Pulmonary artery endothelial cell (primary cell): ENCODE measurements at places on chromosomes 4 and X.

DNA sequence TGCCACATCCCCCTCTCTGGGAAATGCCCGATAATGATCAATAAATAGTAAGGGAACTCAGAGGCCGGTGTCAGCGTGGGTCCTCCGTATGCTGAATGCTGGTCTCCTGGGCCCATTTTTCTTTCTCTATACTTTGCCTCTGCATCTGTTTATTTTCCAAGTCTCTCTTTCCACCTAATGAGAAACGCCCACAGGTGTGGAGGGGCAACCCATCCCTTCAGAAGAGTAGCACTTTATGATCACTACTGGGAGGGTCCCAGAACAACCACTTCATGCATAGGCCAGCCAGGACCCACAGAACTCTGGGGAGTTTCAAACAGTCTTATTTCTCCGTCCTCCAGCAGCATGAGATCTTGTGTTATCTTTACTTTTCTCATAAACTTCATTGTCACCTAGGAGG is 100.1 kb downstream of the CEP44 start:
- DNase-seq = no peak

- DNase-seq = no peak
Observed at GRCh38 chrX:97743014-97743413, 859.3 kb downstream of the RPA4 start.

GRCh38 chr4:123777373-123777772 is 380.8 kb downstream of the SPRY1 start:
- no peak for DNase-seq

GRCh38 chr4:1547856-1548826 is 136.0 kb downstream of the FAM53A start:
- peak; percentile 80 for DNase-seq

- DNase-seq = no peak
Observed at GRCh38 chrX:20397587-20397986, 130.9 kb upstream of the RPS6KA3 start.

DNA sequence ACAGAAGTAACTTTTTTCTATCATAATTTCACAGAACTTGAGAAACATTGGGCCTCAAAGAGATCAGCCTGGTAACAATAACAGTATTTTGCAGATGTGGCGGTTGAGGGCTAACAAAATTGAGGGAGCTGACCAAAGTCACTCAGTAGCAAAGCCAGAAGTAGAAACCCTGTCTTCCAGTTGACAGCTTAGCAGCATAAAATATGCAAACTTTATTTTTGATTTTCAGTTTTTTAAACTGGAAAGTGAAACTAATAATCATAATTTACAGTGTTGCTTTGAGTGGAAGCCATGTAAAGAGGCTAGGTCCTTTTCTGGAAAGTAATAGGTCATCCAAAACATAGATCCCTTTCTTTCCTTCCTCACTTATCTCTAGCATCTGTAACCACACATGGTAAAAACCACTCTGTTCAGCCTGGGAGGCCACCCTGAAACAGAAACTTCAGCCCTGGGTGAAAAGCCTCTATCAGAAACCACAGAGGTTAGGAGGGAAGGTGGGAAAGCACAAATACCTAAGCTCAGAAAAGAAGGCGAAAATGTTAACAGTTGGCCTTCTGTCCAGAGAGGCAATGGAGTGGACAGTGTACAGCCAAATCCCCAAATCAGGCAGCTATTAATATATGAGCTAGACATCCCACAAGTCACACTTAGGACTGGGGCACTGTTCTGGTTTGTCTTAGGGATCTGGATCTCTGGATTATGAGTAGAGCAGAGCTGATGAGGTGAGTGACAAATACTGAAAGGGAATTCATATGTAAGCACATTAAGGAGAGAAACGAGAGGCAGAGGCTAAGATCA is 61.1 kb upstream of the ARSJ start:
- DNase-seq = no peak

DNA sequence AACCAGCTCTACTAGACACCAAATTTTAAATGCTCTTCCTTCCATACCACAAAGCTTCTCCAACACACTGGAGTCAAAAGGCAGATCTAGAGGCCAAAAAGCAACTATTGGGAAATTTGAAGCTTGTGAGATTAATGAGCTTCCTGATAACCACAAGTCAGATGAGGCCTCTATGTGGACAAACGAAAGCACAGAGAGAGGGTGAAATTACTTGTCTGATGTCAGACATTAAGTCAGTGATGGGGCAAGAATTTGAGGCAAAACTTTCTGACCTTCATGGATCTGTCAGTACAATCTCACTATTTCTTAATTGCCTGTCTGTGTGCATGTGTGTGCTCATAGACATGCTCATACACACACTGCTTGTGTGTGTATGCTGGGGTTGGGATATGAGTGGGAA is 103.6 kb downstream of the GUCY2F start:
- DNase-seq = no peak

DNA sequence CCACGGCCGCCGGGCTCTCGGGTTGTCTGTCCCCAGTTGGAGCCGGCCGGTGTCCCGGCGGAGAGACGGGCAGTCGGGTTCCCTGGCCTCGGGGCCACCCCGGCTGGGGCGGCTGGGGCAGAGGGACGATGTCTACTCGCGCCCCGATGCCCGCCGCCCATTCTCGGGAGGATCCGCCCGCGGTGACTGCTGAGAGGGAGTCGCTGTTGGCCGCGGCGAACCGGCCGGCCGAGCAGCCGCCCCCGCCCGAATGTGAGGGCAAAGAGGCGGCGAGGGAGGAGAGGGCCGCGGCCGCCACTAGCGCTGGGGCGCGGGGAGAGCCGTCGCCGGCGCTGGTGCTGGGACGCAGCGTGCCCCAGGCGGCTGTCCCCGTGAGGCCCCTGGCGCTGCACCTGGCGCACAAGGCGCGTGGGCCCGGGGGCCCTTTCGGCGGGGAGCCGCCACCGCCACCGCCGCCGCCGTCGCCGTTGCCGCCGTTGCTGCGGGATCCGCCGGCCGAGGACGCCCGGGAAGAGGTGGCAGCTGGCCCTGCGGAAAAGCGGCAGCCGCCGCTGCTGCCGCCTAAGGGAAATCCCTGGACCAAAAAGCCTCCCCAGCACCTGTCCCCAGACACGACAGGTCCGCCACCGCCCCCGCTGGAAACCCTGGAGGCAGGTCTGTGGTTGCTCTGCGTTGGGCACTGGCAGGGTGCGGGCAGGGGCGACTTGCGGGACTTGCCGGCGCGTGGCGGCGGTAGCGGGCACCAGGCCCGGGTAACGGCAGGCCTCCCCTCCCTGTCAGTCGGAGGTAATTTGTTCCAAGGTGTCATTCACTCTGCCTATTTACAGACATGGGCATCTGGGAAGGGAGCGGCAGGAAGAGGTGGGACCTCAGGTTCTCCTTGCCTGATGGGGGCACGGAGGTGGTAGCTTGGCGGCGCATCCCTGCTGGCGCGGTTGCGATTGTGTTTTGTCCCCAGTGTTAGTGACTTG is 739 bp downstream of the LARP1B start:
- no peak for DNase-seq

- DNase-seq = no peak
Observed at GRCh38 chrX:101257448-101258258, 33.5 kb downstream of the TAF7L start.

- no peak for DNase-seq
Observed at GRCh38 chrX:121569609-121570008, 522.2 kb downstream of the GLUD2 start.

GRCh38 chr4:18524667-18525066 is 503.1 kb upstream of the LCORL start:
- no peak for DNase-seq

GRCh38 chrX:20980426-20980825 is 393.8 kb upstream of the CNKSR2 start:
- DNase-seq = no peak

GRCh38 chr4:5143940-5144339 is 92.7 kb downstream of the STK32B start:
- DNase-seq = no peak

GRCh38 chr4:165222651-165222994 is 15.3 kb downstream of the KLHL2 start:
- DNase-seq = peak; percentile 71

GRCh38 chrX:31190221-31190975 is 118.6 kb upstream of the FTHL17 start:
- no peak for DNase-seq

DNA sequence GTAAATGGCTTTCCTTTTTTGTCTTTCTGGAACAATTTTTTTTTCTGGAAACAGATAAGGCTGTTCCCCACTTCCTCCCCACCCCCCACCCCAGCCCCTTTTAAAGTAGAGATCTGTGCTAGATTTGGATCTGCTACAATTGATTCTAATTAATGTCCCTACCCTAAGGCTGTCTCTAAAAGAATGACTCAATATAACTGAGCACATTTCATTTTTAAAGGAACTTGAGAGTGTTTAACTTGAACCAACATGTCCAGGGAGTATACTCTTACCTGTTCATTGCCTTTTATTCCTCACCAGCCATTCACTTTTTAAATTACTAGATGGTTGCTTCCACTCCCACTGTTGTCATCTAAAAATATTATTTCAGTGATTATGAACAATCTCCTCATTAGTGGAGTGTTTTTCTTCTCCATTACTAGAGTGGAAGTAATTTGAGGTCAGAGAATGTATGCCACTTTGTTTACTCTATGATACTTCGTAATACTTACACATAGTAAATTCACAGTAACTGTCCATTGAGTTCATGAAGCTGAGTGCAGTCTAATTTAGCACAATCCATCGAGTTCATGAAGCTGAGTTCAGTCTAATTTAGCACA is 14.1 kb upstream of the CNOT6L start:
- DNase-seq = no peak

DNA sequence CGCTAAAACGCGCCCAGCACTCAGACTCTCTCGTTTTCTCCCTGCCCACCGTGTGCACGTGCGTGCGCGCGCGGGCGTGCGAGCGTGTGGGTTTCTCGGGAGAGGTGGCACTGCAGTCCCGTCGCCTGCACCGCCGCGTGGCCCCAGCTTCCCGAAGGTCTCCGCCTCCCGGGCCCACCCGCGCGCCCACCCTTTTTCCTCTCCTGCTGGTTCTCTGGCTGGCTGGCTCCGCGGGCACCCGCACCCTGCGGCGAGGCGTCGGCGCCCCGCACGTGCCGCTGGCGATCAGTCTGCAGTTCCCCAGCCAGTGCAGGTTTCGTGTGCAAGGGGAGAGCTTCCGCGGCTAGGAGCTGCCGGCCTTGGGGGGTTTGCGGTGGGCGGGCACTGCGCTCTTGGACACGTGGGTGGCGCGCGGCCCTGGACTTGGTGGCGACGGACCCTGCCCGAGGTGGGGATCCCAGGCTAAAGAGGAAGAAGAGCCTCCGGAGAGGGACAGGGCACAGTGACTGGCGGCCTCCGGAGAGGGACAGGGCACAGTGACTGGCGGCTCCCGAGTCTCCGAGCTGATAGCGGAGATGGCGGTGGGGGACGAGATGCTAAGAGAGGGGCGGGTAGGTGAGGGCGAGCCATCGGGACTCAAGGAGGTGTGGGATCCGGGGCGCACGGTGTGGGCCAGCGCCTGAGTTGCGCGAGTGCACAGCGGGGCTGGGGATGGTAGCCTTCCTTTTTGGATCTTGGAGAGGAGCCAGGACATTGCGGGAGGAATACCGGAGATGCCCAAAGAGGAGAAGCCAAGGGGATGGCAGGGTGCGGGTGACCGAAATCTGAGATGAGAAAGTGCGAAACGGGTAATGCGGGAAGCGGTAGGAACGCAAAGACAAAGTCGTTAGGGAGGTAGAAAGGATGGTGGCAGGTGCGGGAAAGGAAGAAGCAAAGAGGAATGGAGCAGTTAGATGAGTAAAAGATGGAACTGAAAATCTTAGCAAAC is at the start of gene FAM184B:
FAM184B (minus strand) TSS at position 322 of the 988 bp plus-strand sequence. CDS start 322 bp downstream, outside the sequence.
- no peak for DNase-seq

GRCh38 chr4:7070729-7071511 is 3.1 kb upstream of the GRPEL1 start:
- peak; percentile 20 for DNase-seq

- no peak for DNase-seq
Observed at GRCh38 chrX:73765776-73766430, 202.9 kb downstream of the CHIC1 start.

- no peak for DNase-seq
Observed at GRCh38 chr4:40584517-40585141, 45.0 kb downstream of the RBM47 start.
